HuH-7 (cell line): ENCODE measurements at places on chromosomes 1 and 21.

DNA sequence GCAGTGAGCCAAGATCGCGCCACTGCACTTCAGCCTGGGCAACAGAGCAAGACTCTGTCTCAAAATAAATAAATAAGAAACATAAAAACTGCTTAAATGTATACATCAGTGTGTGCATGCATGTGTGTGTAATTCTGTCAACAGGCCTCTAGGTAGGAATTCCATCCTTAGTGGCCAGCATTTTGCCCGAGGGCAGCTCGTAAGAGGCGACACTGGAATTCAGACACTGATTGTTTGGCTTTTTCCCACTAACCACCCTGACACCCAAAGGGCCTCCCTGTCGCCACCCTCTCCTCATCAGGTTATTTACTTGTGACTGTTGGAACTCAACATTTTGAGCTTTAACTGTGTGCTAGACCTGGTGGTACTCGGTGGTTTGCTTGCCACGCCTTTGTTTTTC lies 64.0 kb upstream of the KIF1B start:
- DNase-seq: no peak

GRCh38 chr1:92218559-92218958 lies 844 bp downstream of the C1orf146 start:
- no peak for DNase-seq

GRCh38 chr1:205396967-205397616 lies 24.8 kb downstream of the LEMD1 start:
- DNase-seq: peak; percentile 54

- no peak for DNase-seq
Observed at GRCh38 chr1:27298632-27299384, 23.2 kb upstream of the TMEM222 start.

GRCh38 chr1:156445789-156446263 lies 54.7 kb downstream of the MEF2D start:
- DNase-seq: peak; percentile 90

- no peak for DNase-seq
Observed at GRCh38 chr1:109527846-109528695, 11.6 kb upstream of the GPR61 start.

- DNase-seq: no peak
Observed at GRCh38 chr1:39159224-39160036, 45.1 kb upstream of the MACF1 start.

DNA sequence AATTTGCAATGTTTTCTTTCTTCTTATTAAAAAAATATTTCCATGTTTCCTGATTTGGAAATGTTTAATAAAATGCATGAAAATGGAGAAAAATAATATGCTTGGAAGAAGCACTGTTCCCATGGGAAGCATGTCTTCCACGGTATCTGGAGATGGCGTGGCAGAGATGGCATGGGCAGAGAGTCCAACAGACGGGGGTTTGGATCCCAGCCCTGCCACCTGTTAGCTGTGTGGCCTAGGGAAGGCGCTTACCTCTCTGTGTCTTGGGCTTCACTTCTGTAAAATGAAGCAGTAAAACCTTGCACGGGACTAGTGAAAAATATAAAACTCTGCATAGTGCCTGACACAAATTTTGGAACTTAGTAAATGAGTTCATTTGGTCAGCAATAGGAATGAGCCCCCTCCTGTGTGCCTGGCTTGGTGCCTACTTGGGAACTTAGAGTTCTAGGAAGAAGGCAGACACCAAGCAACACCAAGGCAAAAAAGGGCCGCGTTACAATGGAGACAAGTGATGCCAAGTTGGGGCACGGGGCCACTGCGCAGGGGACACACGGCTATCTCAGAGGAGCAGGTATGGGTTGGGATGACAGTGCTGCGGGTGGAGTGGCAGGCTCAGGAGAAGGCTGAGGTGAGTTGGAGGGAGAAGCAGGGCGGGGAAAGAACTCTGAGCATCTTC lies 124.2 kb downstream of the KCNN3 start:
- no peak for DNase-seq

DNA sequence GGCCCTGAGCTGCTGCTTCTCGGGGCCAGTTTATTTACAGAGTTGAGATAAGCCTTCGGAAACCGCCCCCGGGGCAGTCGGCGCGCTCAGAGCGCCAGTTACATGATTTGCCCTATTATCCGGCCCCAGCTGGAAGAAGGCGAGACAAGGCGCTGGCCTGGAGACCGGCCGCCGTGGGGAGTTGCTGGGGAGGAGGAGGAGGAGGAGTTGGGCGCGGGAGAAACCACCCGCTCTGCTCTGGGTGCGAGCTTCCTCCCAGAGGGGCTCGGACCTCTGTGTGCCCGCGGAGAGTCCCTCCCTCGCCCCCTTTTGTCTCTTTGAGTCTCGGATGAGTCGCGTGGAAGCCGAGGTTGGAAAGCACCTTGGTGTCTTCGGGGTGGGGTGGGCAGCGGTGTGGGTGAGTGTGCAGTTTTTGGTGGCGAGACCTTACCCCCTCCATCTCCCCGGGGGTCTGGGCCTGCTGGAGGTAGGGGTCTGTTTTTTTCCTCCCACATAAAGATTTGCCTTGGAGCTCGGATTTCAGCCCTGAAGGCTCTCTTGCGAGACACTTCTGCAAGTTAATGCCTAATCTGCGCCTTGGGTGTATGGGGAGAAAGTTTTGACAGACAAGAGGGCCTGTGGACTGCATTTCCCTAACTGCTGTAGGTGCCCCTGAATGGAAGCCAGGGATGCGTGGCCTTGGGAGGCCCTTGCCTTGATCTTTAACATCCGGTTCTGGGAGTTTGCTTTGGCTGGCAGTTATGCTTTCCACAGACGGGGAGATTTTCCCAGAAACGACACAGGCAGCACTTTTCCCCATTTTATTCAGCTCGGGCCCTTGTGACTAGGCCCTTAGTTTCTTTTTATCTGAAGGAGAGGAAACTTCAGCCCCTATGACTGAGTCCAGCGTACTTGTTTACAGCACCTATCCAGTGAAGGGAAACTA lies 80.0 kb downstream of the NDUFS5 start:
- DNase-seq: no peak
